ENCODE measurements at places on chromosomes 3 and 15.

- DNase-seq, result no peak
These were observed 270.0 kb downstream of the TBL1XR1 start for GRCh38 chr3:176927280-176927679.

- DNase-seq, result no peak
These were observed 241.4 kb upstream of the EOMES start for GRCh38 chr3:27963519-27963918.

- peak; percentile 54 for DNase-seq
These were observed 2.2 kb upstream of the GRAMD2A start for GRCh38 chr15:72199721-72200212.

- DNase-seq, result no peak
These were observed 21.4 kb downstream of the CALML4 start for GRCh38 chr15:68183616-68184315.

DNA sequence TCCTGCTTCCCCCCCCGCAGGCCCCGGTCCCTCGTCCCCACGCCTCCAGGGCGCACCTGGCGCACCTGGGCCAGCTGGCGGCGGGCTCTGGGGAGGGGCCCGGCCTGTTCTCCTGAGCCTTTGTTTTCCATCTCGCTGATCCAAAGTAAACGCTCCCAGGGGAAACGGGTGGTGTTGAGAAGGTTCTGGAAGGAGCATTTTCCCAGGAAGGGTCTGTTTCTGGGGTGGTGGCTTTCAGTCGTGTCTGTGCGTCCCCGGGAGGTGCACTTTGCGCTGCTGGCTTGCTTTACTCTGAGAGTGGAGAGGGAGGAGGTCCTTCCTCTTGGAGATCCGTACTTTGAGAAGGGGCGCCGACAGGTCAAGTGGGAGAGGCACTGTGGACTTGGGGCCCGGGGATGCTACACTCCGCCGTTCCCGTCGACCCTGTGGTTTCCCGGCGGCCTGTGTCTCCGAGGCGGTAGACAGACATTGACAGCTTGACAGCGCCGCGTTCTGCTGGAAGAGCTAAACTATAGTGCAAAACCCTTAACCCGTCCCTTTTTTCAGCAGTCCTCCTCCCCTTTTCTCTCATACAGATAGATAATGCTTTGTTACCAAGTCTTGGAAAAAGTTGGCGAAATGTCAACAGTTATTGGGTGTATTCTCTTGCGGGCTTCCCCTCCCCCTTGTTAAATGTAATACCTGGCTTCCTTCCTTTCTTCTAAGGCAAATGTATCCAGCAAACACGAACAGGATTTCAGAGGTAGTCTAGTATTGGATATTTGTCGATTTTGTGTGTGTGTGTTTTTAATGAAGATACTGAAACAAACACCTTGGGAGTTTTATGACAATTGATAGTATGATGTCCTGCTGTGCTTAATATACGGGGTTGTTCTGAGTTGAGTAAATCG, 6.5 kb downstream of the TPM1 start:
- no peak for DNase-seq

DNA sequence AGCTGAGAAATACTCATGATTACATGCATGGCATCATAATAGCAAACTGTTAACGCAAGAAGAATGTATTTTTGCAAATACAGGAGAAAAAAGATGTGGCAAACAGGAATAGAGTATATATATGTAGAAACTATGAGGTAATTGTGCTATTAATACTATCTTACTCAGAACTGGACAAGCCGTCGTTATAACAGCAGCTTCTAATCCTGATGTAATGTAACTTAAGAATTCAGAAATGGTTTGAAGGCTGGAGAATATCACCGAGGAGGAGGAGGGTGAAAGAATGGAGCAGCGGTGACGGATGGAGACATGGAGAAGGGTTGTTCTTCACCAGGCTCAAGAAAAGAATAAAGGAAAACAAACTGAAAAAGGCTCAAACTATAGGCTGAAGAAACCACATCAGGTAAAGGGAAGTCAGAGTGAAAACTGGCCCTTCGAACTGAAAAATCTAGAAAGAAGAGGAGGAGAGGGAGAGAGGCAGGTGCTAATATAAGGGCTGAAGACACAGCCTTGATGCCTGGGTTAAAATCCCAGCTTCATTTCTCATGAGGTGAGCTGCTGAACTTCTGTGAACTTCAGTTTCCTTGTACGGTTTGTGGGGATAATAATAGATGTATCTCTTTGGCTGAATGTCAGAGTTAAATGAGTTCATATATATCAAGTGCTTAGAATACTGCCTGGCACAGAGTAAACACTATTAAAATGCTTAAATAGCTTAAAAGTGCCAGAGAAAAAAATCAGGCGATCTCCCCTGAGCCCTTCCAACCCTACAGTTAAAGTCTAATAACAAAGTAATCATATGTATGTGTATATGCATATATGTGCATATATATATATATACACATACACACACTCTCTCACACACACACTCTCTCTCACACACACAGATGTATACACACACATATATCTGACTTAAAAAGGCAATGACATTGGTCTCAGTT, 43.9 kb downstream of the GOLIM4 start:
- DNase-seq, result no peak

DNA sequence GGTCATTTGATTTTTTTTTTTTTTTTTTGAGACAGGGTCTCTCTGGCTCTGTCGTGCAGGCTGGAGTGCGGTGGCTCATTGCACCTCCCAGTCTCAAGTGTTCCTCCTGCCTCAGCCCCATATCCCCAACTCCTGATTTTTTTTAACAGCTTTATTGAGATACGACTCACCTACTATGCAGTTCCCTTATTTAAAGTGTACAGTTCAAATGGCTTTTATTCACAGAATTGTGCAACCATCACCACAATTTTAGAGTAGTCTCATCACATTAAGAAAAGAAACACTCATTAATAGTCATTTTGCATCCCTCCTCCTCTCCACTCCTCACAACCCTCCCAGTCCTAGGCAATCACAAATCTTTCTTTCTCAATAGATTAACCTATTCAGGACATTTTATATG, 1.9 kb upstream of the TRA2B start:
- DNase-seq, result no peak

GRCh38 chr3:61730056-61730455, 168.7 kb downstream of the PTPRG start:
- DNase-seq, result no peak

DNA sequence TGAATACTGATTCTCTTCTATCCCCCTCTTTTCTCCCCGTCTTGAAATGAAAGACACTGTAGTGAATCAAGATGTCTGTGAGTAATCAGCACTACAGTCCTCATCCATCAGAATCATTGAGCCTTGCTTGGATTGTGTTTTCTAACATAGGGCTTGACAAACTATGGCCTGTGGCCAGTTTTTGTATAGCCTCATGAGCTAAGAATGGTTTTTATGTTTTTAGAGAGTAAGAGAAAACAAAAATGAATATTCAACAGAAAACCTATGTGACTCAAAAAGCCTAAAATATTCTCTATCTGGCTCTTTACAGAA, 55.2 kb downstream of the PPM1L start:
- no peak for DNase-seq

DNA sequence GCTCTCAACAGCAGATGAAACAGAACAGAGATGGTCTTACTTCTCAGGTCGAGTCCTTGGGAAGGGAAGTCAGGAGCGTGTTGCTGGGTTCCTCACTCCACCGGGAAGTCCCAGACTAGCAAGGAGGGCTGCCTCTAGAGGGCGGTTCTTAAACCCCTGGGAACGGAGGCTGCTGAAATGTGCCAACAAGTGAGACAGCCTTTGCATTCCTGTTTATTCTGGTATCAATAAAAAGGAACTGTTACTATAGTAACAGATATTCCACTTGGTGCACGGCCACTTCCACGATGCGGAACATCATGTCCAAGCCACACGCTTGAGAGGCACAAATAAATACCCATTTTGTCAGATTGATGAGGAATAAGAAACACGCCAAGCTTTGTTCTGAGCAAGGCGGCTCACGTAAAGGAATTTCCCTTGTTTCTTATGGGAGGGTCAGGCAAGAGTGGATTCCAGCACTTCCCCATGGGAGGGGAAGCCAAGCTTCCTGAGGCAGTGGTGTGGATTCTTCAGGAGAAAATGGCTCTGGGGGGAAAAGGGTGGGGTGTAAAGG, at the start of gene FAM107A:
FAM107A (minus strand) TSS at position 123 of the 553 bp plus-strand sequence. CDS start 7,531 bp downstream, outside the sequence.
- no peak for DNase-seq

DNA sequence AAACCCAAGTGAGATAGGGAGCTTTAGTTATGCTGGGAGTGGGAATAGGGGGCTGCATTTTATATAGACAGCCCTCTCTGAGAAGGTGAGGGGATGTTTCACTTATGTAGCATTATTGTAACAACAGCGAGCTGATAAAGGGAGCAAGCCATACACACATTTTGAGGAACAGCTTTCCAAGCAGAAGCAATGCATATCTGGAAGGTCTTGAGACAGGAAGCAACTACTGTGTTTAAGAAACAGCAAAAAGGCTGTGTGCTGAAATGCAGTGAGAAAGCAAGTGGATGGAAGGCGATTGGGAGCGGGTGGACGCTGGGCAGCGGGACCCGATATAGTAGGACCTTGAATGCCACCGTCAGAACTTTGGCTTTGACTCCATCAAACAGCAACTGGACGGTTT, 155.9 kb upstream of the TBL1XR1 start:
- no peak for DNase-seq
